ENCODE measurements at places on chromosomes 5 and 9.

GRCh38 chr5:154385236-154385512 is 60.6 kb upstream of the SAP30L start:
- no peak for DNase-seq

DNA sequence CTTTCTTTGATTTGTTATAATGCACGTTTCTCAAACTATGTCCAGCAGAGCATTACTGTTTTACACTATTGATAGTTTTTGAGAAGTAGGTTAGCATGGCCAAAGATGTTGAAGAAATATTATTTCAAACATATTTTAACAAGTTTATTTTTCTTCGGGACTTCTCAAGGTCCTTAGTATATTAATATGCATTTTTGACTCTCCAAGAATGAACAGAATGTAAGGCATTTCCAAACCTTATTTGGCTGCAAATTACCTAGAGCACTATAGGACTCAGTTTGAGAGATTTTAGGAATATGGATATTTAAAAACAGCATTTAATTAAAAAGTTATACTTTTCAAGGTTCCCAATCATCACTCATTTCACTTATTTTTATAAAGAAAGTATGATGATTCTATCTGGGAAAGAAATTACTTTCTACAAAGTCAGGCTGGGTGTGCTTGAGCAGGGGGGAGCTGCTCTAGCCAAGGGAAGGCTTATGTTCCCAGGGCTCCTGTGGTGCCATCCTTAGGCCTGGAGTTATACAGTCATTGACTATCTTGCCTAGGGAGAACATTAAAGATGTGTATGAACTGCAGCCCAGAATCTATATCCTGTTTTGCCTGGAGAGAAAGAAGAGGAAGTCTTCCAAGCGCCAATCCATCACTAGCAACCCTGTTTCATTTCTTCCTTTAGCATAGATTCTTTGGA is 27.6 kb upstream of the NREP start:
- DNase-seq = no peak

DNA sequence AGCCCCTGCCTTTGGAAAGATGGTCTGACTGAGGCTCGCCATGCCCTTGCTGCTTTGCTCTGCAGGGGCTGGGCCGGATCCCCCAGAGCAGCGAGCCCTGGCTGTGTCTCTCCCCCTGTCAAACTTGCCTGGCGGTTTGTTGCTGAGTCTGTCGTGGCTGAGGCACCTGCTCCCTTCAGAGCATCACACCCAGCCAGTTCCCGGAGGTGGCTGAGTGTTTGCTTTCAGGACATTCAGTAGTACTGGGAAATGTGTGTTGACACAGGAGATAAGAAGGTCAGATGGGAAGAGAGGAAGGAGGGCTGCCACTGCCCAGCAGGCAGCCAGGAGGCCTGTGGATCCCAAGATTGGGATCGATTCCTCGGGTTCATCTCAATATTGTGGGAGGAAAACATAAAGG is 62.9 kb downstream of the GADD45G start:
- no peak for DNase-seq

GRCh38 chr5:125481506-125482465 is 735.3 kb upstream of the ZNF608 start:
- no peak for DNase-seq

GRCh38 chr5:153365547-153365946 is 124.9 kb upstream of the GRIA1 start:
- no peak for DNase-seq

DNA sequence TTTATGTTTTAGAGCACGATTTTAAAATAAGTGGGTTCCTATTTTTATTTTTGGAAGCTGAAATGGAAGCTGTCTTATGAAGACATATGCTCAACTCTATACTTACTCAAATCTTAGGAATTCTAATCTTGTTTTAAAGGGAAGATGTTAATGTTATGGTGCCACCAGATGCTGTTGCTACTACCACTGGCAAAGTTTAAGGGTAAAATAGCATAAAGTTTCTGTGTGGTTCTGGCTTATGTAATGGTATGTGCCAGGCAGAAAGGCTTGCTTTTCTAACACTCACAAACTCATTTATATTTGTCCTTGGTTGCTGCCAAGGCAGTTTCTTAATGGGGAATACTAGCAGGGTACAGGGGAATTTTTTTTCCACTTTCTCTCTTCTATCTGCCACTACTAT is 204.9 kb downstream of the ZSWIM6 start:
- no peak for DNase-seq
